AG04449 (cell line): ENCODE measurements at places on chromosomes 16 and 17.

- DNase-seq: no peak
These were observed 29.2 kb downstream of the TTLL6 start for GRCh38 chr17:48787828-48788227.

DNA sequence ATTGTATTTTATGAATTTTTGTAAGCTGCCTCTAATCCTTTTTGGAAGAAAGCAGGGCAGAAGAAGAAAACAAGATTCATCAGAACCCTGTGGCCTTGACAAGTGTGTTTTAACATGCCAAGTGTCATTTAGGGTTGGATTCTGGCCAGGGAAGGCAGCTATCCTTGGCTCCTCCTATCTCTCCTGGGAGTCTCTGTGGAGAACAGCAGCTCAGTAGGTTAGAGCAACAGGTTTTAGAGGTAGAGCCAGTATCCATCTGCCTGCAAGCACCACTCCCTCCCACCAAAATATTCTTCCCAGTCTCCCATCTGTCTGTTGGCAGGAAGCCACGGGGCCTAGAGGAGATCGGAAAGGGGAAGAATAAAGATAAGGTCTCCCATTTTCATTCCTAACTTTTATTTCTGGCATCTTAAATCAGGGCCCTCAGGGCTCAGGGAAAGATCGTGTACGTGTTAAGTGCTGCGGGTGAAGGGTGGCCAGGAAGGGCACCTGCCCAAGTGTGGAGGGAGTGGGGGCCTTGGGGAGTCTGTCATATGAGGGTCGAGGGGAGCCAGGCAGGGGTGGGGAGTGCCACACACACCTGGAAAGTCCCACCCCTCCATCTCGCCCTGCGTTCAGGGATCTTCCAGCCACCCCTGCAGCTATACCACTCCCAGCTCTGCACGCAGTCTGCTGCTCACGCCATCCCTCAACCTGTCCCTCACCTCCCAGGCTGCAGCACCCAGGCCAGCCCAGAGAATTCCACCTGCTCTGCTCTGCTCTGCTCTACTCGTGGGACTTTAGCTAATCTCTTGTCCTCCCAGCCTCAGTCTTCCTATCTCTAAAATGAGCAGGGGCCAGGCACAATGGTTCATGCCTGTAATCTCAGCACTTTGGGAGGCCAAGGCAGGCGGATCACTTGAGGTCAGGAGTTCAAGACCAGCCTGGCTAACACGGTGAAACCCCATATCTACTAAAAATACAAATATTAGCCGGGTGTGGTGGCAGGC is 17.1 kb upstream of the CPSF4L start:
- DNase-seq: no peak

DNA sequence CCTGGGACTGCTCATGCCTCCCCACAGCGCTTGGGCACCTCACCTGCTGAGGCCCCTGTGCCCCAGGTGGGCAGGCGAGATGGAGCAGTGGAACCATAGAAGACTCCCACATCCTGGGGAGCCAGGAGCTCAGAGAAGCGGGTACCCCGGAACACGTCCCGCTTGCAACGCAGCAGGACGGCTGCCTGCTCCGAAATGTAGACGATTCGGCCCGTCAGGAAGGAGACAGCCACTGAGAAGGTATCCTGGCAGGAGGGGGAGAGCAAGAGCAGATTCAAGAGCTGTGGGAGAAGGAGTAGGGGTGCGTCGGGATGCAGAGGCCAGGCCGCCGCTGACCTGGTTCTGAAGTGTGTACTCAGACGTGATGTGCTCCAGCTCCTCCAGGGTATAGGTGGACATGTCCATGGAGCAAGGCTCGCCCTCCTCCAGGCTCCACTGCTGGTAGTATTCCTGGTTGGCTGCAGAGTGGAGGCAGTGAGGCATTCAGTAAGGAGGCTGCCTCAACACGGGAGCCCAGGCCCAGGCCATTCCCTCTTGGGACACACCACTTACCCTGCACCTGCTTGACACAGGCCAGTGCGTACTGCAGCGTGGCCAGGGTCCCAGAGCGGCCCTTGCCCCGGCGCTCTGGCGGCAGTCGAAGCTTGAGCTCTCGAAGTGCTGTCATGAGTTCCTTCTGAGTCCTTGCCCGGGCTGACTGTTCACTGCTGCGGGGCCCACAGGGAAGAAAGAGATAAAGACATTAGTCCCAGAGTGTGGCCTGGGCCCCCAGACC is 2.6 kb downstream of the PER1 start:
- no peak for DNase-seq

GRCh38 chr17:39562976-39563375 is 44.7 kb downstream of the NEUROD2 start:
- no peak for DNase-seq

GRCh38 chr16:57563487-57563750 is 21.0 kb downstream of the ADGRG5 start:
- DNase-seq: no peak

GRCh38 chr16:31354394-31355291 is at the start of gene ITGAX:
TSS of gene ITGAX (plus strand) at chr16:31355176. CDS start at chr16:31355255, 79 bp downstream.
- DNase-seq: no peak

- DNase-seq: no peak
These were observed 45.5 kb downstream of the PEMT start for GRCh38 chr17:17545984-17546383.

DNA sequence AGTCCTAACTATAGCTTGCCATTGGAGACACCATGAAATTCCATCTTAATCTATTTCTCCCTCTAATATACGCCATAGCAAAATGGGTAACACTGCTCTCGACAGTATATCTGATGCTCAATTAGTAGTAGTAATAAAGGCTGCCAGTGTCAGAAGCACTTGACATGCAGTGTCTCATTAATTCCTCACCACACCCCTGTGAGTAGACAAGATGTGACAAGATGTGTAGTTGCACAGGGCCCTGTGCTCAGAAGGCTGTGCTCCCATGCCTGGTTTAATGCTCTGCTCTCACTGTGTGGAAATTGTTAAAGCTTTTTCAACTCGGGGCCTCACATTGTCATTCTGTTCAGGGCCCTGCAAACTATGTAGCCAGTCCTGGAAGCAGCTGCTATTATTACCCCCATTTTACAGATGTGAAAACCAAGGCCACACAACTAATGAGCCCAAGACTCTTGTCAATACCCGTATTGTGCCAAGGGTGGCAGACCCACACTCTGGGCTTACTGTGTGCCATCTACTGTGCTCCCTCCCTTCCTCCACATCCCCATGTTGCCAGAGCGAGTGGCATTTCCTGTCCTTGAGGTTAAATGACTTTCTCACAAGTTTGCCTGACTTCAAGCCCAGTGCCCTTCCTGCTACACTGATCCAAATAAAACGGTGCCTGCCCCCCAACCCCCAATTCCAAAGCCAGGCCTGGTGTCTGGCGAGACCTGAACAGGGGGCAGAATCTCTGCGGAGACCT is 287.3 kb upstream of the CCL2 start:
- no peak for DNase-seq

DNA sequence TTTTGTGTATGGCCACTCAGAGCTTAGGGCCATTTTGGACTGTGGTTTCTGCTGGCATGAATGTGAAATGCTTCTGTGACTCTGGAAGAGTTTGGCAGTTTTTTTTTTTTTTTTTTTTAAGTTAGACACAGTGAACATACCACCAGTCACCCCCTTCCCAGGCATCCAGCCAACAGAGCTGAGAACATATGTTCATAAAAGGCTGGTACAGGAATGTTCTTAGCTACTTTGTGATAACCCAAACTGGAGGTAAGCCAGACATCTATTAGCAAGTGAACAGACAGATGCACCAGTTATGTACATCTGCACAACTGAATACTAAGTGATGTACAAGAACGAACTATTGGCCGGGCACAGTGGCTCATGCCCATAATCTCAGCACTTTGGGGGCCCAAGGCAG is 92.7 kb downstream of the ABCC1 start:
- peak; percentile 92 for DNase-seq

- no peak for DNase-seq
These were observed 2.0 kb upstream of the LPO start for GRCh38 chr17:58236394-58236793.
